ENCODE measurements at places on chromosomes 16 and 17.

GRCh38 chr16:10684511-10685151 lies 10.1 kb downstream of the TEKT5 start:
- no peak for DNase-seq

DNA sequence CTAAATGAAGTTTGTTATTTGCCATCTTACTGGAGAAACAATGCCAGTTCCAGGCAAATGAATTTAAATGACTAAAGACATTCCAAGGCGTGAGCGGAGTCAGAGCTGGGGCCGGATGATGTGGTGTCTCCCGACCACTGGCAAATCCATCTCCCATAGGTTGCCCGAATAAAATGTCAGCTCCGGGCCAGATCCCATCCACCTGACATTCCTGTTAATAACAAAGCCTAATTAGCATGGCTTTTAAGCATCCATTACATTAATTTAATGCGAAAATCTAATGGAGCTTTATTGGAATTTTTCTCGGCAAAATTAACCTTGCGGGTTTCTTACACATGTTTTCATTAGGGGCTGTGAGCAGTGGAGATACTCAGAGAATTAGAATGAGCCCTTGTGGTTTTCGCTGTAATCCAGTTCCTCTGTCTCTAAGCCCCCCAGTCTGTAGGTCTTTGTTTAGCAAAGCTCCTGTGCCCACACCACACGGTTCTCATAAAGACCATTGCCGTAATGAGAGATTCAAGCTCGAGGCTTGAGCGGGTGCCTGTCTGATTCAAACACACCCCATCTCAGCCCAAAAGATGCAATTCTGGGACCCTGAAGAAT lies 123.3 kb downstream of the CCT6B start:
- no peak for DNase-seq

DNA sequence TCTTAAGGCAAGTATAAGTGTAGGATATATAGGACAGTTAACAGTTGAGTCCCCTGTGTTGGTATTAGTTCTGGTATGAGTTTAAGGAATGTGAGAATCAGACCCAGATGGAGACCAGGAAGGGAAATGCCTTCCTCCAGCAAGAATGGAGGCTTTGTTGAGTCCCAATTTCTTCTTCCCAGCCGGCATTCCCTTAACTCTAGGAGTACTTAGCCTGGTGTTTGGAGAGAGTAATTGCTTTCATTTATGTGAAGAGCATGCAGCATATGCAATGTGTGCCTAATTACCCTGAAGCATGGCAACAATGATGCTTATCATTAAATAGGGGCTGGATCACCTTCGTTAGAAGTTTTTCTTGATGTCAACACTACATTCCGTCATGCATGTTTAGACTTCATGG lies 225.9 kb upstream of the XYLT1 start:
- no peak for DNase-seq

DNA sequence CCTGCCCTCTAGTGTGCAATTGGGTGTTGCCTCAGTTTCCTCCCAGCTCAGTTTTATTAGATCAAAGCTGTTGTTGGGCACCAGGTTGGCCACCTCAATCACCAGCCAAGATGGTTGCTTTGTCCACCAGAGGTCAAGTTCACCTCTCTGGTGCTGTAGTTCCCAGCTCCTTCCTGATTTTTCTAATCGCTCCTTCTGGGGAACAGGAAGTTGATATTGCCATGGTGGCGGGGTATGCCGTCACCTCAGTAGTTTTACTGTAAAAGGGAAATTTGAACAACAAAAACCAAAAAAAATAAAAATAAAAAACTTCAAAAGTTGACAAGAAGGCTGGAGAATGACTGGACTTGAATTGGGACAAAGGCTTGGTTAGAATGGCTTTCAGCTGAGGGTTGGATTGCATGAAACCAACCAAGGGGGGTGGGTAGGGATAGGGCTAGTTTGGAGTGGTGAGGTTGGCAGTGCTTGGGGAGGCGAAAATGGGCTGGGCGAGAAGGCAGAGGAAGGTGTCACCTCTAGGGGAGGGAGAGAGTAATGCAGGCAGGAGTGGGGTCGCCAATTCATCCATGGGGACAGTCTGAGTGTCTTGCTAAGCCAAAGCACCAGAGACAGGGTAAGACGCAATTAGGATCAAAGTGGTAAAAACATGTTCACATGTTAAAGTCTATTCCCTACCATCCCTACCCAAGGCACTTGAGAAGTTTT lies 6.2 kb downstream of the EFNB3 start:
- no peak for DNase-seq

GRCh38 chr17:75822119-75822799 lies 21.9 kb downstream of the UNC13D start:
- DNase-seq = no peak

- DNase-seq = no peak
Observed at GRCh38 chr17:2222301-2222700, 81.3 kb downstream of the SMG6 start.

- no peak for DNase-seq
Observed at GRCh38 chr17:27552276-27552732, 78.7 kb upstream of the LGALS9 start.

Data from activated CD4-positive, alpha-beta memory T cell treated with anti-CD3 and anti-CD28 coated beads, Interleukin-2, amount 10 ng/mL, durations not matched to agents 7 days and 5 days (primary cell).